ENCODE measurements at places on chromosomes 13 and 19.

DNA sequence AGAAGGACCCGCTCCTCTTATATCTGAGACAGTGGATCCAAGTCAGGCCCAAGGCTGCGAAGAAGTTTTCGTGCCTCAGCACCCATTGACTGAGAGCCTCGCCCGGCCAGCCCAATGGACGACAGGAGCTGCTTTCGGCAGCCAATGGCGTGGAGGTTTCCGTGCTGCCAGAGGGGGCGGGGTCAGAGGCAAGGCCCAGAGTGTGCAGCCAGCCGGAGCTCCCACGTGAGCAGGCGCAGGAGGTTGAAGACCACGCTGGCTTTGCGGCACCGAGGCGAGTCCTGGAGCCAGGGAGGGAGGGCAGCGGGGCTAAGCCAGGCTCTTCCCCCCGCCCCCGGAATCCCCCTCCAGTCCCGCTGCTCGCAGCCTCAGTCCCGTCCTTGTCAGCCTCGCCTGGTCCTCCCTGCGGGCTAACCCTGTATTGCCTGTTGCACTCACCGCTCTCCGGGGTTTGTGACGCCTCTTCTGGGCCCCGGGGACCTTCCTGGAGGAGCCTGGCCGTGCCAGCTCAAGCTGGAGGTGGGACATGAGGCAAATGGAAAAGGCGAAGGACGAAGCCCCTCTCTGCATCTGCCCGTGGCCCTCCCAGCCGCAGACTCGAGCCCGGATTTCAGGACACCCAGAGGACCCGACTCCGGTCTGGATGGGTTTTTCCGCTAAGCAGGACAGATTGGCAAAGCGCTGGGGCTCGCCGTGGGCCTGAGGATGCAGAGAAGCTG is 1.5 kb downstream of the IFNL4 start:
- peak; percentile 30 for DNase-seq

GRCh38 chr19:57231686-57232085 is 863 bp downstream of the AURKC start:
- no peak for DNase-seq

GRCh38 chr13:94345374-94346195 is 133.9 kb downstream of the DCT start:
- DNase-seq = no peak

GRCh38 chr19:2176337-2176994 is 12.7 kb downstream of the DOT1L start:
- DNase-seq = no peak

DNA sequence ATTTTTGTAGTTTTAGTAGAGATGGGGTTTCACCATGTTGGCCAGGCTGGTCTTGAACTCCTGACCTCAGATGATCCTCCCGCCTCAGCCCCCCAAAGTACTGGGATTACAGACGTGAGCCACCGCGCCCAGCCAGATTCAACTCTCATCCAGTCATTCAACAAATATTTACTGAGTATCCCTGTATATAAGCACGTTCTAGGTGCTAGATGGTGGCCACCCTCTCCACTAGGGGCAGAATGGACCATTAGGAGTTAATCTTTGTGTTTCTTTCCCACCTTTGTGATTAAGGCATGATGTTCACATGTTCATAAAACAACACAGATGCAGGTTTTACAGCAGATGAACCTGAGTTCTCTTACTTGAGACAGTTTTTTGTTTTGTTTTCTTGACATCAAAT is 7.3 kb downstream of the SHKBP1 start:
- no peak for DNase-seq

DNA sequence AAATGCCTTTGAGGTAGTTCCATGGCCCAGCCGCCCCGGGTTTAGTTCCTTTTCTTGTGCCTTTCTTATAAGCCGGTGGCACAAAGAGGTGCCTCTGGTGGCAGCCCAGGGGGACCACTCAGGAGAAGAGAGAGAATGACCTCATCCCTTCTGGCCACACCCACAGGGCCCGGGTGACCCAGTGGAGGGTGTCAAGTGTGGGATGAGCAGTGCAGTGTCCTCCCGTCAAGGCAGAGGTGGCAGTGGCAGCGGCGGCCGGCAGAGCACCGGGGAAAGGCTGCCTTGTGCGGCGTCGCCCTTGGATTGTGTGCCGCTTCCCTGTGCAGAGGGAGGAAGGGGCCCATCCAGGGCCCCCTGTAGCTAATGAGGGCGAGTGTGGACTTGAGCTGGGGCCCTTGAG is 47.9 kb downstream of the KDM4B start:
- DNase-seq = no peak

DNA sequence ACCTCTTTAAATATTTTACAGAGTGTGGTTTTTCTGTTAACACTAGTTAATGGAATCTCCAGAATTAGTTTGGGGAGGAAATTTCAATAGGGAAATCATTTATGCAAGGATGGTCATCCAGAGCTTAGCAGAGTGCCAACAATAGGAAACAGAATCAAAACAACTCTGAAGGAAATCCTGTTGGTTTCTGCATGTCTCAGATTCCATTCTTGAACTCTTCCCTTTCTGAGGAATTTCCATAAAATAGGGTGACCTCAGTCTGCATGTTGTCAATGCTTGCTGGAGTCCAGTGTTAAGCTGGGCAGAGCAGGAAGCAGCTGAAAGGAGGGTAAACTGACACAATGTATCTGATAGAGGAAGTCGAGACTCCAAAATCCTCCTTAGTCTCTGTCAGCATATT is 16.9 kb downstream of the CBY2 start:
- no peak for DNase-seq

- DNase-seq = no peak
Measured at GRCh38 chr19:53808710-53809125, 15.4 kb downstream of the NLRP12 start.

- DNase-seq = no peak
Measured at GRCh38 chr13:97892717-97893116, 60.8 kb upstream of the IPO5 start.

DNA sequence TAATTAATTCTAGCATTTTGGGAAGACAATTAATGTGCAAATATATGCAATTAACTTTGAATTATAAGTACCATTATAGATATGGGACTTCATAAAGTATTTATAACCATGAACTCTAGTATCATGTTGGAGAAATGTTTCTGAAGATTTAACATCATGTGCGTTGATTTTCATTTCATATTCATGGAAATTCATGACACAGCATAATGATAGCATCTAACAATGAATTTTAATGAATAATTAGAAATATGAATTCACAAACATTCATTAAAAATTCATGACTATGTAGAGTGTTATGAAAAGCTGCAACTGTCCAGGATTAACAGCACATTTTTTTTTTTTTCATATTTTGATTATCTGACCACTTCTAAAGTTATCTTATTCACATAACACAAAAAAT is 70.1 kb upstream of the KLHL1 start:
- no peak for DNase-seq

- no peak for DNase-seq
Measured at GRCh38 chr13:79096099-79096498, 310.0 kb downstream of the RBM26 start.

- DNase-seq = no peak
Measured at GRCh38 chr19:16106121-16106520, 5.6 kb upstream of the RAB8A start.

Measured in stimulated activated CD4-positive, alpha-beta T cell treated with anti-CD3 and anti-CD28 coated beads, Interleukin-2, amount 100 ng/mL, for 4 hours (primary cell).